Neural progenitor cell (in vitro differentiated cells): ENCODE measurements at places on chromosomes 3 and 15. TPM values are rescaled to one million over a fixed set of nuclear protein-coding genes. Genes with fewer than 3 reads are reported as not detected.

DNA sequence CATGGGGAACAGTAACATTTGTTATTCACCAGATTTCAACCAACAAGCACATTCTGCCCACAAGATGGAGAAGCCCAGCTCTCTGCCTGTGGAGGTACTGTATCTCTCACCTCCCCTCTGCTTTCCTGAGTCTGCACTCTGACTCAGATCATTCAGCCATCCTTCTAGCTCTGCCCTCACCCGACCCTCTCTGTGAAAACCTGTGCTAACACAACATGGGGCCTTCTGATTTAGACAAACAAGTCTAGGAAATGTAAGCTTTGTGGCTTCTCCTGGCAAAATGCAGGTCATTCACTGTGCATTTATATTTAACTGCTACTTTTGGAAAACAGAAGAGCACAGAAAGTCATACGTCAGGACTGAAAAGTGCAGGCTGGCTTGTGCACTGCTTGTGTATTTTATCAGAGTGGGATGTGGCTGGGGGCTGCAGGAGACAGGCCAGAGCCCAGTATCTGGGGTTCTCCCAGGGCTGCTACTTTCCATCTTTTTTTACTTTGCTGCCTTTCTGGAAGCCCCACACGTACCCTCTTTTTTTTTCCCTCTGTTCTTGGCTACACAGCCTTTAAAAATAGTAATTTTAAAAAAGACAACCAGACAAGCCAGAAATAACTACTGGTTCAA lies 50.8 kb downstream of the SUSD5 start:
- no peak overlapping the region for H3K27ac ChIP-seq
- H3K36me3 ChIP-seq: no peaks in the 10 kb centered on the region
- H3K4me3 ChIP-seq: no peak overlapping the region

- H3K4me1 ChIP-seq: peaks cover 10% of the 10 kb centered on the region
- H3K4me3 ChIP-seq: no peak overlapping the region
- peak; percentile 14 for DNase-seq
- H3K27me3 ChIP-seq: no peaks in the 10 kb centered on the region
- no peak overlapping the region for H3K27ac ChIP-seq
Observed at GRCh38 chr15:64507293-64507802, 47.0 kb downstream of the ZNF609 start.

DNA sequence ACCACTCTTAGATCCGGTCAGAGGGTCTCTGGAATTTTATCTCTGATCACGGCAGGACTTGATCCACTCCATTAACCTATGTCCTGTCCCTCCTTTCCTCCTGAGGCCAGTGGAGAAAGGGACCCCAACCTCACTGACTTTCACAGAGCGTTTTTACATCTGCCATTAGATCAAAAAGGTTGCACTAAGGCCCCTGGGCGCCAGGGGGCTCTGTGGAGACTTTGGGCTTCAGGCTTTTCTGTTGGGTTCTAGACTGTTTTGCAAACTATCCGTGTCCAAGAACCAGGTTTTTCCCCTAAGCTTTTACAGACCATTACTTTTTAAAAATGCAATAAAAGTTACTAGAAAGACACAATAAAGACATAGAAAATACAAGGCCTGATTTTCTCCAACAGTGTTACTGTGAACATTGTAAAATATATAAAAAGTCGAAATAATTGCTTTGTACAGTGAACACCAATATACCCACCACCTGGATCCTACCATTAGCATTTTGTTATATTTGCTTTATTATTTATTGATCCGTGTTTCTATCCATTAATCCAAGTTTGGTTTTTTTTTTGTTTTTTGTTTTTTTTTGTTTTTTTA lies 159.7 kb downstream of the POLR2M start:
- no peak overlapping the region for H3K27ac ChIP-seq
- peak; percentile 67 for DNase-seq
- H3K36me3 ChIP-seq: no peaks in the 10 kb centered on the region
- no peaks in the 10 kb centered on the region for H3K4me1 ChIP-seq
- no peak overlapping the region for H3K4me3 ChIP-seq
- no peaks in the 10 kb centered on the region for H3K27me3 ChIP-seq

IL16 gene
- total RNA-seq: 0.09 TPM in 1 of 2 replicates, not detected in the other

HSPBAP1 gene
- 11.1 and 15.0 TPM in 2 replicates for total RNA-seq

DNA sequence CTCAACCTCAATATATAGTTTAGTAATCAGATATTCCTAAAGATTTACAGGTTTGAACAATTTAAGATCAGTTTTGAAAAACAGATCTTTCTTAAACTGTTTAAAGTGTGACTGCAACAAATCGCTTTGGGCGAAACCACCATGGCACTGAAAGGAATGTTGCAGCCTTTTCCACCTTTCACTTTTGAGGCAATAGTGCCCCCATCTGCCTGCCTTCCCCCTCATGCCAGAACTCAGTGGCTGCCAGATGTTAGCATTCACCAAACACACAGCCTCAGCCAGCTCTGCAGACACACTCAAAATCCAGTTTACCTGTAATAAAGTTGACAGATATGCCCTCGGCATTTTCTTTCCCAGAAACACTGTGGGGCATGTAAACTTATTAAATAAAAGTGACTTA lies 3.3 kb downstream of the LYSMD4 start:
- DNase-seq: peak; percentile 54
- no peak overlapping the region for H3K27ac ChIP-seq
- peaks cover 13% of the 10 kb centered on the region for H3K4me1 ChIP-seq
- no peaks in the 10 kb centered on the region for H3K36me3 ChIP-seq
- H3K27me3 ChIP-seq: peaks cover 14% of the 10 kb centered on the region

LMAN1L gene
- not detected in 2 replicates for total RNA-seq

ISY1 gene
- total RNA-seq: 22.5 and 31.9 TPM in 2 replicates

DNA sequence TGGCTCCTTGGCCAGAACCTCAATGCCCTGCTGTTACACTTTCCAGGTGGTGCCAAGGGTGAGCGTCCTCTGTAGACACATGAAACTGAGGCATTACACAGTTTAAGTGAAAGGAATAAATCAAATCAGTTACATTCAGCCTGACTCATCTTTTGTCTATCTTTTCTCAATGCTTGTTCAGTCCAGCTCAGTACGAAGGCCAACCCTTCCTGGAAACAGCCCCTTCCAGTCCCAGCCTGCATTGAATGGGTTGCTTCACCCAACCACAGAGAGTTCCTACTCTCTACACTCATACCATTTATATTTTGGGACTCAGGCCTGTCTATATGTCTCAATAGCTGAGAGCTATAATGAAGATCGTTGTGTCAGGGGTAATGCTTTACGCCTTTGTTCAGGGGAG lies 363.6 kb downstream of the RORA start:
- H3K27ac ChIP-seq: no peak overlapping the region
- H3K36me3 ChIP-seq: no peaks in the 10 kb centered on the region
- peaks cover 3% of the 10 kb centered on the region for H3K4me1 ChIP-seq

DPPA2 gene
- total RNA-seq: 1.2 and 1.8 TPM in 2 replicates

DNA sequence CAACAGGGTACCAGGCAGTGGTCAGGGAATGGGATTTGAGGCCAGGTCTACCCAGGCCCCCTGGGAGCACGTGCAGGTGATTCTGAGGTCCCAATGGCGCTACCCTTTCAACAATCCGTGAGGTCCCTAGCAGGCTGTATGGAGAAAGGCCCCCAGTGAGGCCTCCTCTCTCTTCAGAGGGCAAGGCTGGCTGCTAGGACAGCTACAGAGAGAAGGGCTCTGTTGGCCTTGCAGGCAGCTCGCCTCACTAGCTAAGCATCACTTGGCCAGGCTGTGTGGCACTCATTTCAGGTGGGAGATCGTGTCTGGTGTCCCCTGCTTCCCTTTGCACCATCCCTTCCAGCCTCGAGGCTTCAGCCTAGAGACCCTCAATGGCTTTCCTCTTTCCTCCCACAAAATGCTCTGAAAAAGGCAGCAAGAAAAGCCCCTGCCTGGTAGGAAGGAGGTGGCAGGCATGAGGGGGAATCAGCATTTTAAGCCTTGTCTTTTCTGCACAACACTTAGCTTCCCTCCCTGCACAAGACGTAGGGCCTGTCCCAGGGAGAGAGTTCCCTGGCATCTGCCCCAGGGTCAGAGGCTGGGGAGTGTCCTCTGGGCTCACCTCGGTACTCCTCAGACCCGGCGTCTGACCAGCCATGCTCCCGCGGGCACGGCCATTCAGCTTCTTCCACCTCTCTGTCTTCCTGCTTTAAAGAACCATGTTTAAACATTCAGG lies 111.8 kb downstream of the ASB7 start:
- no peak for DNase-seq
- no peak overlapping the region for H3K27ac ChIP-seq
- no peak overlapping the region for H3K4me3 ChIP-seq
- H3K4me1 ChIP-seq: no peaks in the 10 kb centered on the region
- no peaks in the 10 kb centered on the region for H3K27me3 ChIP-seq
- no peaks in the 10 kb centered on the region for H3K36me3 ChIP-seq

DNA sequence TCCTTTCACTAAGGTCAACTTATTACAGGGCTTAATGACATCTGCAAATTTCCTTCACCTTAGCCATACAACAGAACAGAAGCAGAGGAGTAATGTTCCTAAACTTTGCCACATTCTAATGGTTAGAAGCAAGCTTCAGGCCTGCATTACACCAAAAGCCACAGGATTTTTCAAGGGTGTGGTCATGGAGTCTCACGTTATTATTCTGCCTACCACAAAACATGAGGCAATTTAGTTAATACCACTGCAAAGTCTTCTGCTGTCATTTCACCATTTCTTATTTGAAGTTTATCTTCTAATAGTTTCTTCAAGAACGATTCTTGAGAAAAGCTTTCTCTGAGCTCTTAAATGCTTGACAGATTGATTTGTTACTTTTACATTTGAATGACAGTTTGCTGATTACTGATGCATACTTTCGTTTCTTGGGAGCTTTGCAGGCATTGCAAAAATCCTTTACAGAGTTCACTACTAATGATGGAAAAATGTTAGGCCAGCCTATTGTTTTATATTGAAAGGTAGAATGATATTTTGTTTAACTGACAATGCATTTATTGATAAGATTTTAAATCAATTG lies 1257.1 kb downstream of the NSUN3 start:
- no peaks in the 10 kb centered on the region for H3K4me1 ChIP-seq
- H3K27ac ChIP-seq: no peak overlapping the region
- DNase-seq: no peak
- no peaks in the 10 kb centered on the region for H3K36me3 ChIP-seq
- H3K27me3 ChIP-seq: no peaks in the 10 kb centered on the region

GRCh38 chr3:50297896-50298725 lies 1.1 kb downstream of the HYAL3 start:
- peak overlapping the region; percentile 91 for H3K4me3 ChIP-seq
- no peaks in the 10 kb centered on the region for H3K36me3 ChIP-seq
- H3K4me1 ChIP-seq: peaks cover 7% of the 10 kb centered on the region

DNA sequence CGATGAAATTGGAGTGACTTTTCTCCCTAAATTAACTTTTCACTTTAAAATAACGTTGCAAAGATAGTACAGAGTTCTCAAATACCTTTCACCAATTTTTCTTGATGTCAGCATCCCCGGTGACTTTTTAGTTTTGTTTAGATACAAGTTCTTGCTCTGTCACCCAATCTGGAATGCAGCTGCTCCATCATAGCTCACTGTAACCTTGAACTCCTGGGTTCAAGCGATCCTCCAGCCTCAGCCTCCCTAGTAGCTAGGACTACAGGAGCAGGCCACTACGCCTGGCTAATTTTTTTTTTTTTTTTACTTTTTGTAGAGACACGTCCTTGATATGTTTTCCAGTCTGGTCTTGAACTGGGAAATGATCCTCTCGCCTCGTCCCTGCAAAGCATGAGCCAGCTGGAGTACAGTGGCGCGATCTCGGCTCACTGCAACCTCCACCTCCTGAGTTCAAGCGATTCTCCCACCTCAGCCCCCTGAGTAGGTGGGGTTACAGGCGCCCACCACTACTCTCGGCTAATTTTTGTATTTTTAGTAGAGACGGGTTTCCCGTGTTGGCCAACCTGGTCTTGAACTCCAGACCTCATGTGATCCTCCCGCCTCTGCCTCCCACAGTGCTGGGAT lies 747 bp downstream of the NSUN3 start:
- H3K4me1 ChIP-seq: peaks cover 14% of the 10 kb centered on the region
- no peaks in the 10 kb centered on the region for H3K36me3 ChIP-seq
- H3K27ac ChIP-seq: peak overlapping the region; percentile 96
- DNase-seq: no peak
- H3K4me3 ChIP-seq: peak overlapping the region; percentile 74
- no peaks in the 10 kb centered on the region for H3K27me3 ChIP-seq

ILDR1 gene
- 0.07 and 0.22 TPM in 2 replicates for total RNA-seq

GRCh38 chr15:58307313-58307961 lies 124.4 kb upstream of the LIPC start:
- no peaks in the 10 kb centered on the region for H3K36me3 ChIP-seq
- no peaks in the 10 kb centered on the region for H3K27me3 ChIP-seq
- peak; percentile 71 for DNase-seq

ROPN1B gene
- total RNA-seq: 0.12 TPM in 1 of 2 replicates, not detected in the other

- peaks cover 28% of the 10 kb centered on the region for H3K4me1 ChIP-seq
- no peak overlapping the region for H3K27ac ChIP-seq
- H3K4me3 ChIP-seq: no peak overlapping the region
- no peaks in the 10 kb centered on the region for H3K36me3 ChIP-seq
- DNase-seq: no peak
Observed at GRCh38 chr15:70532531-70533186, 230.7 kb downstream of the UACA start.

- H3K27me3 ChIP-seq: no peaks in the 10 kb centered on the region
- no peak overlapping the region for H3K4me3 ChIP-seq
- no peak overlapping the region for H3K27ac ChIP-seq
- no peak for DNase-seq
- H3K36me3 ChIP-seq: no peaks in the 10 kb centered on the region
Observed at GRCh38 chr15:76252249-76252648, 59.0 kb downstream of the ETFA start.

- DNase-seq: no peak
- H3K27me3 ChIP-seq: no peaks in the 10 kb centered on the region
- no peak overlapping the region for H3K4me3 ChIP-seq
- H3K36me3 ChIP-seq: no peaks in the 10 kb centered on the region
Observed at GRCh38 chr3:122719273-122719921, 38.8 kb downstream of the PARP14 start.

GRCh38 chr3:50100956-50101845 lies 12.5 kb downstream of the RBM5 start:
- H3K4me1 ChIP-seq: peaks cover 22% of the 10 kb centered on the region
- peaks cover 43% of the 10 kb centered on the region for H3K36me3 ChIP-seq
- no peaks in the 10 kb centered on the region for H3K27me3 ChIP-seq

GRCh38 chr15:49282366-49282765 lies 112.3 kb downstream of the GALK2 start:
- no peaks in the 10 kb centered on the region for H3K4me1 ChIP-seq
- no peak overlapping the region for H3K4me3 ChIP-seq
- no peak overlapping the region for H3K27ac ChIP-seq
- DNase-seq: no peak

DNA sequence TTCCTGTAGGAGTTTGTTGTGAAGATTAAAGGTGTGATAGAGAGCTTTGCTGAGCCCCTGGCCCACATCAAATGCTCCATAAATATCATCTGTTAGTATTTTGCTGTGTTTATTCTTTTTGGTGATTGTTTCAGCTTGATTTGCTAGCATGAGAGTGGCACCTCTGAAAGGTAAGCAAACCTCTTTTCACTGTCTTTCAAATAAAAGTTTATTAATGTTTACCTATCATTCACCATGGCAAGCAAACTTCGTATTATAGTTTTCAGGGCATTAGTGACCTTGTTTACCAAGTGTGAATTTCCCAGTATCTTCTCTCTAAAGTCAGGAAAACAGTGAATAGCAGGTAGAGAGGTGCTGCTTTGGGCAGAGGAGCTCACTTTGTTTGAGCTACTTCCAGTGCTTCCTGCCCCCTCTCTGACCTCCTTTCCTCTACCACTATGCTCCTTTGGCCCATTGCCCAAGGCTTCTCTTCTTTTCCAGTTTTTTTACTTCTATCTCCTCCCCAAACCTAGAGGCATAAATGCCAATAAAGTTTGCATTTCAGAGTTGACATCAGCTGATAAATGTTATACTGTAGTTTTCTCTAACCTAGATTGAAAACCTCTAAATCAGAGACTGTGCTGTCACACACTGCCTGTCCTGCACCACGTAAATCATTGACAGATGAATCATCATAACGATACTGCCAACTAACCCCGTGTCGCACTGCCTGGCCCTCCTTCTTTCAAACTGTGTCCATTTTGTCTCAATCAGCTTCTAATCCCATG lies 569.0 kb downstream of the TUSC7 start:
- no peaks in the 10 kb centered on the region for H3K36me3 ChIP-seq
- H3K27me3 ChIP-seq: no peaks in the 10 kb centered on the region
- no peak overlapping the region for H3K27ac ChIP-seq
